ENCODE measurements at places on chromosomes 16 and 17.

GRCh38 chr16:71250461-71251235, 20.1 kb upstream of the HYDIN start:
- no peak for DNase-seq

DNA sequence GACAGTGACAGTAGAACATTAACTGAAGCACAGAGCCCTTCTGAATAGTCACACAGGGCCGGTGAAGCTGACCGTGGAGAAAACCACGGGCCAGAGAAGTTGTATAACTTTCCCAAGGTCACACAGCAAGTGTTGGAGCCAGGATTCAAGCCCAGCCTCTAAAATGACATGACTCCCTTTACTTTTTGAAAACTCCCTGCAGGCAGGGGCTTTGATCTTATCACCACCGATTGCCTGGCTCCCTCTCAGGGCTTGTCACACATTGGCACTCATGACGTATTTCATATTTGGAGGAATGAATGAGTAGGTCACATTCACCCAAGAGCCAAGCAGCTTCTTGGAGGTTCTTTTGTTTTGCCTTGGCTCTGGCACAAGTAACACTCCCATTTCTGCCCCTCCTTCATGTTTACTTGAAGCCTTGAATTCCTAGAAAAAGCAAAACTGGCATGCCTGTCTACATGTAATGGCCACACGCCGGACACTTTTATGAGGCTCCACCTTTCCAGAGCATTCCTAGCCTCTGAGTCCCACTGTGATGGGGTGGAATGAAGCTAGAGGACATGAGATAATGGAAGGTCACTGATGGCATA, 13.3 kb upstream of the RBBP6 start:
- DNase-seq = no peak

- DNase-seq = no peak
Measured at GRCh38 chr16:52372313-52372712, 174.6 kb downstream of the TOX3 start.

DNA sequence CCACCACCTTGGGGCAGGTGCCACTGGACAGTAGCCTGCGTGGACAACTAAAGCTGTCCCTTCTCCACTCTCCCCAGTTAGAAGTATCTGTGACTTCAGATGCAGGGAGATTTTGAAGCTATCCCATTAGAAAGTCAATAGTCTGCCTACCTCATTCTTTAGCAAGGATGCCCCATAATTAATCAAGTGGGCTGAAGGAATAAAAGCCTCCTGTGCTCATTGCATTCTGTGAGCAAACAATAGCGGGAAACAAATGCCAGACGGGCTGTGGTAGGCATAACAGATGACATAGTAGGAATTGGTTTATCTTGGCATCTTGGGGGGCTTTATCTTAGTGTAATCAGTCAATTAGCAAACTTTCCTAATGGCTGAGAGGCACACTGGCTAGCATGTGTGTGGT, 96.7 kb upstream of the HSBP1 start:
- no peak for DNase-seq

DNA sequence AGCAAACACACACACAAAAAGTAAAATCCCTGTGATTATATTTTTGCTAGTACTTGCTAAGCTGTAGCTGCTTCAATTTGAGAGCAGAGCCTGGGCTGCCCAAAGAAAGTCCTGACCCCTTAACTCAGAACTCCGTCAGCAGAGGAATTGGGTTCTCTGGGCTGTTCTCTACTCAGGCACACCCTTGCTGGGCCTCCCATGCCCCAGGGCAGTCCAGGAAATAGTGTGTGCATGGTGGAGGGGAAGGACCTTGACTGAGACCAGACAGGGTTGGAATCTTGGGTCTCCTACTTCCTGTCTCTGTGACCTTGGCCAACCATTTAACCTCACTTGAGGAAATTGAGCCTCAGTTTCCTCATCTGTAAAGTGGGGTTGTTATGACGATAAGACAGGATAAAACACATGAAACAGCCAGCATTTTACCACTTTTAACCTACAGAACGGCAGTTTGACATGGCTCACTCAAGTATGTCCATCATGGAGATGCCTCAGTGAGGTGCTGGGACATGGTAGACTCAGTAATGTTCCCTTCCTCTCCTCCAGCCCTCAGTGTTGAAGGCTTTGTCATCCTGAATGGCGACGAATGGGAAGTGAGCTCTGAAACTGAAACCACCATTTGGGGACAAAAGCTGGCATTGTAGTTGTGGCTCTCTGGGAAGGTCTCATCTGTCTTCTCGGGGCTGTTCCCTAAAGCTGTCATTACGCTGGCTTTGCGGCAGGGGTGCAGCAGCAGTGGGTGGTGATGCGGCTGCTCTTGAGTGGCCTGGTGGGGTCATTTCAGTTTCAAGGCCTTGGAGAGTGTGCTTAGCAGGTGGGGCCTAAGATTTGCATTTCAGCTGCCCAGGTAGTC, 74.9 kb downstream of the CMIP start:
- DNase-seq = no peak

Measured in CD8-positive, alpha-beta memory T cell (primary cell).